GM23248 (cell line): ENCODE measurements at places on chromosomes 11 and 22.

GRCh38 chr11:211295-211694, 3.8 kb downstream of the RIC8A start:
- no peak for DNase-seq

DNA sequence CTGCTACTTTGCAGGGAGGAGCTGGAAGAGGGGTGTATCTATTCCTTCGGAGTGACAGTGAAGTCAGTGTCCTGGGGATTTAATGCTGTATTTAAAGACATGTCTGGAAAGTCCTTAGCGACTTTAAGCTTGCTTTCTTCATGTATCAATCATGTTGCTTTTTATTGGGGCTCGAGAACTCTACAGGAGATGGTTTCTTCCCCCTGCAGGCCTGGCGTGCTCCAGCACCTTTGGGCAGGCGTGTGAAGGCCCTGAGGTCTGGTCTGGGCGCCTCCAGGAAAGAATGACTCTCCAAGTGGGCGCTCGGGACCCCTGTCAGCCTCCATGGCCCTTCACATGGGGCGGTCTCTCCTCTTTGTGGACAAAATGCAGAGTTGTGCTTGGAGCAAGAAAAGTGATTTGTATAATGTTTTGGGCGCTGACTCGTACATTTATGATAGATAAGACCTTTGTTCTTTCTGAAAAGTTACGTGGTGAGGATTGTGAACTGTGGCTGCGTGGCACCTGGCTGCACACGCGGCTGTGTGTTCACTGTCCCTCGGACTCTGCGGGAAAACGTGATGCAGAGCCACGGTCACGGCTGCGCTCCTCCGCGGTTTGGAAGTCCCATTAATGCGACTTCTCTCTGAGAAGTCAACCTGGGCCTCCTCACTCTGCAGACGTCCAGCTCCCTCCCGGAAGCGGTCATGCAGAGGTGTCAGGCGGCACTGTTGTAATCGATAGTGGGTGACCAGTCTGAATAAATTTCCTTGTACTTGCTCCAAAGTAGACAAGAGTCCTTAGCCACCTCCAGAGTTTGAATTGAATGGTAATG, 282.5 kb downstream of the TBC1D22A start:
- no peak for DNase-seq

DNA sequence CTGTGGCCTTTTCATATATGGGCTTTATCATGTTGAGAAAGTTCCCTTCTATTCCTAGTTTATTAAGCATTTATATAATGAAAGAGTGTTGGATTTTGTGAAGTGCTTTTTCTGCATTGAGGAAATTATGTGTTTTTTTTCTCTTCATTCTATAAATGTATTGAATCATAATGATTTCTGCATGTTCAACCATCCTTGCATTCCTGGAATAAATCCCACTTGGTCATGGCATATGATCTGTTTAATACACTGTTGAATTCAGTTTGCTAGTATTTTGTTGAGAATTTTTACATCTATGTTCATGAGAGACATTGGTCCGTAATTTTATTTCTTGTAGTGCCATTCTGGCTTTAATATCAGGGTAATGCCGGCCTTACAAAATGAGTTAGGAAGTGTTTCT, 25.8 kb downstream of the PIM3 start:
- DNase-seq = no peak

DNA sequence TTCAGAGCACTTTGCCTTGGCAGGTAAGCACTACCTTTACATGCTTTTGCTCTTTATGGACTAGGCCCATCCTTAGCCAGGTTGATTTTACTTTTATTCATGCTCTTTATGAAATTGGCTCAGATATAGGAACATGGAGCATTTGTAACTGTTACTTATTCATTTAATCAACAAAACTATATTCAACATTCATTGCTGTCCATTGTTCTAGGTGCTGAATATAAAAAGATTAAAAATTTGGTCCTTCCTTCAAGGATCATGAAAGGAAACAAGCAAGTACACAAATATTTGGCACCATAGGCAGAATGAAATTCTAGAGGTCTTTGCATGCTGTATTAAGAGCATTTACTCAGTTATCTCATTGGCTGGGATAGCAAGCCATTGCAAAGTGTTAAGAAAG, 161.9 kb upstream of the TTC12 start:
- no peak for DNase-seq

DNA sequence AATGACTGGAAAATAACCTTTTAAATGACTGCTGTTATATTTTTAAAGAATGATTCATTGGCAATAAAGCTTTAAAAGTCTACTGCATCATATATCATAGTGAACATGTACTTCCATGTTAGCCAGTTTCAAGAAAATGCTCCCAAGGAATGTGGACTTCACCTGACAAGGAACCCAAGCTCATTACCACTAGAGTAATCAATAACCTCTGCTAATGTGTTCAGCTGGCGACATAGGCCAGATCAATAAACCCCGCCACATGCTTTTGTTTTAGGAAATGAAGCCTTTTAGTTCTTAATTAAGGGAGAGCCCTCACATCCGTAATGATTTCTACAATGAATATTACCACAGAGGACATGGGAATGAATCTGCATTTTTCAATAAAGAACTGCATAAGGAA, 1219.9 kb upstream of the CNTN5 start:
- DNase-seq = no peak

DNA sequence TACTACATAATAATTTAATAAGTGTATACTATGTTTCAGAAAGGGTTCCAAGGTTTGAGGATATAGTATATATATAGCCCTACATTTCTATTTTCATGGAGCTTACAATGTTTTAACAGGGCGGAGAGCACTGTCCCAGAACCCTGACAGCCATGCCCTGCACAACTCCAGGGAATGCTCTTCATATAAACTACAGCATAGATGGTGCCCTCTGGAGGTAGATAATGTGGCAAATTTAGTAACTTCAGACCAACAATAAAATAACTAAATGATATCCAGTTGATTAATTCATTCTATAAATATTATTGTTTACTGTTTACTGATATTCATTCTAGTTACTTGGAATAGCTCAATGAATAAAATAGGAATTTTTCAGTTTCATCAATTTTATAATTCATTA, 693.7 kb upstream of the CCDC179 start:
- DNase-seq = no peak

- no peak for DNase-seq
Observed at GRCh38 chr11:99327527-99327926, 306.8 kb downstream of the CNTN5 start.

DNA sequence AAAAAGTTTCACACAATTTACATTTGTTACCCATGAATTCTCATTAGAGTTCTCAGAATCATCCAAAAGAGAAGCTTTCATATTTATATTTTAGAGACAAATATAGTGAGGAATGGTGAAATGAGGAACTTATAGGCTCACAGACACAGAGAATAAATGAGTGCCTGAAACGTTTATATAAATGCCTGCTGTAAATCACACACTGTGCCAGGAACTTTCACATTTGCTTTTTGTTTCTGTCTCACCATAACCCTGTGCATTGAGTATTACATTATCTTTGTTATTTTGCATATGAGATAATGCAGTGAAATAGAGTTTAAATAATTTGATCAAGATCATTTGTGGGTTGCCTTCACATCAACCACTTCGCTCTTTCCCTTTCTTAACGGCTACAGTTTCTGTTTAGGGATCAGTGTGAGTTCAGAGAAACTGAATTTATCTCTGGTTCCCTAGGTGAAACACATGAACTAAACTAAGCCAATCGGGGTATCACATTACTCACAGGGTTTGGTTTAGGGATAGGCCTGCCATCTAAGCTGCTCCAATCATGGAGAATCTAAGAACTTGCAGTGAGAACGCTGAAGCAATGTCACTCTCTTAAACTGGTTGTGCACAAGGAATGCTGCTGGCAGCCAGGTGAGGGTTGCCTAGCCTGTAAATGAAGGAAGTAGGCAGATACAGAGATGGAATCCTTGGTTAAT, 1339.2 kb upstream of the TENM4 start:
- no peak for DNase-seq

- no peak for DNase-seq
Observed at GRCh38 chr22:29016067-29016938, 45.3 kb downstream of the C22orf31 start.

- DNase-seq = peak; percentile 27
Observed at GRCh38 chr11:13826505-13827278, 135.8 kb upstream of the SPON1 start.

GRCh38 chr11:72326151-72326848, 82.3 kb upstream of the PHOX2A start:
- peak; percentile 85 for DNase-seq

GRCh38 chr22:40023341-40023841, 28.6 kb downstream of the FAM83F start:
- no peak for DNase-seq

- peak; percentile 6 for DNase-seq
Observed at GRCh38 chr22:17430412-17430811, 61.2 kb downstream of the CECR2 start.

GRCh38 chr11:43866969-43867368, 13.7 kb upstream of the ALKBH3 start:
- DNase-seq = no peak

DNA sequence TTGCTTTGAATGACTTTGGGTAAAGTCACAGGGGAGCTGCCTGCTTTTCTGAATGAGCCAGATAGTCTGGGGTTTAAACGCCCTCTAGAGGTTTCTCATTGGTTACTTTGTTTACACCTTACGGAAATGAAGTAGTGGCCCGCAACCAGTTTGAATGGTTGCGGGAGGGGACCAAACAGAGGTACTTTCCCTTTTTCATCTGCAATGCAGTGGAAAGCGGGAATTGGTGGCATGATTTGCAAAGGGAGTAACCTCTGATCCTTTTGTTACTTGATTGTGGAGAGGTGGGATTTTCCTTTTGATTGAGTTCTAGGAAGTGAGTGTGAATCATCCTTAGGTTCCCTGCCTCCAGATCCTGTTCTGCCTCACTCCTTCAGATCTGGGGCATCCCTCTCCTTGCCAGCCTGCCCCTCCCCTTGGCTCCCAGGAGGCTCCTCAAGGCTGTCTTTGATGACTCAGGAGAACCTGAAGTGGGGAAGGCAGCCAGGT, 15.9 kb upstream of the GLYATL1 start:
- DNase-seq = peak; percentile 52

DNA sequence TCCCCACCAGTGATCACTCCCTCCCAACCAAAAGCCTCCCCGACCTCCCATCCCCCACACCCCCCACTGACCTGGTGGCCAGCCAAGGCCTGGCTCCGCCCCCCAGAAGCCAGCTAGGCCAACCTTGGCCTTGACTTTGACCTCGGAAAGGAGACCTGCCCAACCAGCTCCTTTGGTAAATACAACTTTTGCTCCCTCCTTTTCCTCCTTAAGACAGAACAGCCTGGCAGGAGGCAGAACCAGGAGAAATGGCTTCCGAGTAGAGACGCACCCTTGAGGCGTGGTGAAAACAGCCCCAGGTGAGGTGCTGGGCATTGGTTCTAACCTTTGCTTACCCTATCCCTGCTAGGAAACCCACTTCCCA, 27.0 kb downstream of the PLEKHA7 start:
- no peak for DNase-seq

GRCh38 chr11:56700242-56700913, 1.5 kb downstream of the OR9G1 start:
- DNase-seq = no peak

DNA sequence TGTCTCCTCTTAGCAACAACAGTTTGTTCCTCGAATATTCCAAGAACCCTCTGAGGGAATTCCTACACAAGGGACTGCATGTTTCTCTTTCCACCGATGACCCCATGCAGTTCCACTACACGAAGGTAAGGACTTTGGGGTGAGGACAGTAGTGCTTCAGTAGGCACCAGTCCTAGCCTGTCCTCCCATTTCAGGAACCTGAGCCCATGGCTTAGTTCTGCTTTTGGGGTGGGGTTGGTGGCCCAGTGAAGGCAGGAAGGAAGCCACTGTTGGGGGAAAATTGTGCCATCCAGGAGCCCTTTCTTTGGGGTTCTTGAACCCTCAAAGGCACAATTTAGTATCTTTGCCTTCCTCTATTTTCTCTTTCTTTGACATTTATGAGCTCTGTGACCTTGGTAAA, 38.2 kb downstream of the RNF141 start:
- DNase-seq = no peak

GRCh38 chr11:118305726-118306125, 1.2 kb downstream of the CD3E start:
- no peak for DNase-seq

DNA sequence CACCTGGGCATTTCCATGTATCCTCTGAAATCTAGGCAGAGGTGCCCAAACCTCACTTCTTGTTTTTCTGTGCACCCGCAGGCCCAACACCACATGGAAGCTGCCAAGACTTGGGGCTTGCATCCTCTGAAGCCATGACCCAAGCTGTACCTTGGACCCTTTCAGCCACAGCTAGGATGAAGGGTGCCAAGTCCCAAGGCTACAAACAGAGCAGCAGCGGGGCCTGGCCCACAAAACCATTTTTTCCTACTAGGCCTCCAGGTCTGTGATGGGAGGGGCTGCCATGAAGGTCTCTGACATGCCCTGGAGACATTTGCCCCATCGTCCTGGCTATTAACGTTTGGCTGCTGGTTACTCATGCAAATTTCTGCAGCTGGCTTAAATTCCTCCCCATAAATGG, 20.4 kb upstream of the EIF4G2 start:
- no peak for DNase-seq

- DNase-seq = peak; percentile 70
Observed at GRCh38 chr22:40479887-40480538, 109.6 kb downstream of the SGSM3 start.

DNA sequence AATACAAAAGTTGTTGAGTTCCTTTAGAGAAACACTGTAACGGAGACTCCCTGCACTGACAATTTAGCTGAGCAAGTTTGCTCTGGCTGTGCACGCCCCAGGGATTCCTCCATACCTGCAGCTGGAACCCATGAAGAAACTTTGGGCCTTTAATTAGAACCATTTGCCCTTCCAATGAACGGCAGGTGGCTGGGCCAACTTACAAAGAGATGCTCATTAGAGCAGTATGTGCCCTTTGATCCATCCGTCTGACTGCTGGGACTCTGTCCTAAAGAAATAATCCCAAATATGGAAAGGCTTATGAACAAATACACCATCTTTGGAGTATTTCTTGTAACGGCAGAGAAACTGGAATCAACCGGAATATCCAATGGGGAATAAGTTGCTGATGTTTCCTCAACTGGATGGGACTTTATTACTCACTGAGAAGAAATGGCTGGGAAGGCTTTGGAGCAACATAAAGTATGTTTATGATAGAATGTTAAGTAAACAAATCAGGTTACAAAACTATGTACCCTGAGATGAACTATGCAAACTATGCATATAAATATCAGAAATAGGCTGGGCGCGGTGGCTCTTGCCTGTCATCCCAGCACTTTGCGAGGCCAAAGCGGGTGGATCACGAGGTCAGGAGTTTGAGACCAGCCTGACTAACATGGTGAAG, 24.4 kb upstream of the FBLN1 start:
- DNase-seq = peak; percentile 60
